ENCODE measurements at places on chromosomes 6 and 20.
A peak's percentile ranks its signal among the peaks of the same experiment; 100 is the strongest.

- DNase-seq: no peak
Observed at GRCh38 chr20:50980071-50980681, 21.6 kb downstream of the MOCS3 start.

- DNase-seq: no peak
Observed at GRCh38 chr6:75532521-75532920, 38.9 kb upstream of the FILIP1 start.

DNA sequence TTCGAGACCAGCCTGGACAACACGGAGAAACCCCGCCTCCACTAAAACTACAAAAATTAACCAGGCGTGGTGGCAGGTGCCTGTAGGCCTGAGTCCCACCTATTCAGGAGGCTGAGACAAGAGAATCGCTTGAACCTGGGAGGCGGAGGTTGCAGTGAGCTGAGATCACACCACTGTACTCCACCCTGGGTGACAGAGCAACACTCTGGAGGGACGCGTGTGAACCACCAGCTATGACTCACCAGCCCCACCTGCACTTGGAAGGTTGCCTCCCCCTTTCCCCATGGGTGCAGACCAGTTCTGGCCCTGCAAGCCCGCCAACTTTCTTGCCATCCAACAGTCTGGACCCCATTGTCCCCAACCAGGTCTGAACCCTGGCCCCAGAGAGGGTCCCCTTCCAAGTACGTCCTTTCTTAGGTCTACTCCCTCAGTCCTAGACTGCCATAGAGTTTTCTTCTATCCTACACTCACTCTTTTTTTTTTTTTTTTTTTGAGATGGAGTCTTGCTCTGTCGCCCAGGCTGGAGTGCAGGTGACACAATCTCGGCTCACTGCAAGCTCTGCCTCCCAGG lies 29.2 kb downstream of the ATP9A start:
- no peak for DNase-seq

GRCh38 chr6:33766921-33767907 lies 20.5 kb upstream of the IP6K3 start:
- no peak for DNase-seq

GRCh38 chr6:163974322-163974721 lies 559.8 kb downstream of the QKI start:
- DNase-seq: no peak

DNA sequence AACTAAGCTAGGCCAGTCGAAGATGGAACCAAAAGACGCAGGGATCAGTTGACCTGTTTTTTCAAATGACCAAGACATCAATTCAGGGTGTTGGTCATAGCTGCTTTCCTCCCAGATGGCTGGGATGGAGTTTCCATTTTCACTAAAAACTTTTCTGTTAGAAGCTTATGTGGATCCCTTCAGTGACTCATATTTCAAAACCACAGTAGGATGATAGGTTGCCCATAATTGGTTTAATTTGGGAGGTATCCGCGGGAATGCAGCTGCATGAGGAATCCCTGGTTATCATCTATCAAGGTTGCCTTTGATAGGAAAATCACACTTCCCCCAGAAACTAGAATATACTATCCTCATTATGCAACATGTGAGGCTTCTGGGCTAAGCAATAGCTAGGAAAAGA lies 150.9 kb upstream of the MLIP start:
- DNase-seq: no peak

DNA sequence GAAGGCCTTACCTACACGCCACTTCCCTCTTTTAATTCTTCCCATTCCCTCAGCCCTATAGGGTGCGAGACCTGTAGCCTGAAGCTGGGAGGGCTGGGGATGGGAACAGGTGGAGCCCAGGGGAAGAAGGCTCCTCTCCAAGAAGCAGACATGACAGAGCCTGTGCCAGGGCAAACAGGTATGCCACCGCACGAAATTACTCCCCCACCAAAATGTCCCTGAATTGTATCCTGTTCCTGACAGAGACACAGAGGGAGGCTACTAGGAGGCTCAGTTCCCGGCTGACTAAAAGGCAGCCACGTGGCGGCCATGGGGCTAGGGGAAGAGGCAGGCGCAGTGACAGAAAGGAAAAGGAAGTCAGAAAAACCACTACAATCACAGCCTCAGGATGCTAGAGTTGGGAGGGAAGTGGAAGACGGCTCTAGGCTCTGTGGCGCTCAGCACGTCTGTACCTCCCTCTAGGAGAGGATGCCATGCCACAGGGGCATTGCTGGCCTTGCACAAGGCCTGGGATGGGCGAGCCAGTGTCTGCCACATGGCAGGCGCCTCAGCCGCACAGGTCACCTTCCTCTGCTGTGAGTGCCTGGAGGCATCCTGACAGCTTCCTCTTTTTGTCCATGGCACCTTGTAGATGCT lies 27.7 kb downstream of the TFEB start:
- no peak for DNase-seq

DNA sequence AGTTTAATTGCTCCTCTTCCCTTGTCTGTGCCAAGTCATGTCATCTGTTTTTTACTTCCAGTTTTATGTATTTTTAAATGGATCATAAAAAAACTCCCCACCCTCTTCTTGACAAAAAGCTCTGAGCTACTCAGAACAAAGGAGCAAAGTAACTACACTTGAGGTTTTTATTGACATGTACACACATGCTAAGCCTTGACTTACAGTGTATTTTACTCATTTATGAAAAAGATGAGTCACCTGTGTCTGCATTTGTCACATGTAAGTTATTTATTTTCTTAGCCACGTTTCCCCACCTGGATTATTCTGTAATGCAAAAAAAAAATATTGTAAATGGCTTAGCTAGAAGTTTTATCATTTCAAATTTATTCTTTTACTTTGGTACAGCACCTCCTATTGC lies 628.8 kb upstream of the SLC35B3 start:
- DNase-seq: no peak

GRCh38 chr20:48064929-48065328 lies 279.6 kb upstream of the SULF2 start:
- DNase-seq: no peak

GRCh38 chr6:150865406-150866146 lies at the start of gene MTHFD1L:
Gene MTHFD1L, plus strand, starts transcription at chr6:150865702. Its CDS starts 121 bp downstream, at chr6:150865823.
- peak; percentile 49 for DNase-seq

- DNase-seq: no peak
Observed at GRCh38 chr6:305371-306206, 13.3 kb downstream of the DUSP22 start.

DNA sequence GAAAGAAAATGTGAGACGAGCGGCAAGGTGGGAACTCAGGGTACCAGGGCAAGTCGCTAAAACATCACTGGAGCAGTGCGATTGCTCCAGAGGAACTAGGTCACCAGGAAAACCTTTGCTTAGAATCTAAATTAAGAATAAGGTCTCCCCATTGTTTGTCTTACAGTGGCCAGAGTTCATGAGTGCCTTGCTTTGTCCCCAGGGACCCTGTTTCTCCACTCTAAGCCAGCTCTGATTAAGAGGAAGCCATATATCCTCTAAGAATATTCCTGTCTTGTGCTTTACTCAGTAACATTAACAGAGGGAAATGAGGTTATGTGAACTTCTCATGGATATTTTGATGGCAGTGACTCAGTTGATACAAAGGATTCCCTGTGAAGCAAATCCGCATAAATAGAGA lies 305.8 kb downstream of the CD83 start:
- no peak for DNase-seq

DNA sequence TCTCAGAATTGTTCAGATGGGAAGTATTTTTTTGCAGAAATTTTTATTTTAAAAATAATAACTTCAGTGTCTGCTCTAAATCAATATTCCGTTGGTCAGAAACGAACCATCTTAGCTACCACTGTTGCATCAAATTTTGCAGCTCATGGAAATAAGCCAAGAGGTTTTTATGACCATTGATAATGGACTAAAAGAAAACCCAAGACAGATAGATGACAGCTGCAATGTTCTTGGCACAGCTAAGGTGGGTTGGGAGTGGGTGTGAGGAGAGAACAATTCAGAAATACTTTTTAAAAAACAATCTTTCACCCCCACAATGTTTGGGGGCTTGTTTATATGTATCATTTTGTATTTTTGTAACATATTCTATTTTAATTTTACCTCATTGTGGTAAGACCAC lies 121.1 kb downstream of the PDE7B start:
- no peak for DNase-seq

DNA sequence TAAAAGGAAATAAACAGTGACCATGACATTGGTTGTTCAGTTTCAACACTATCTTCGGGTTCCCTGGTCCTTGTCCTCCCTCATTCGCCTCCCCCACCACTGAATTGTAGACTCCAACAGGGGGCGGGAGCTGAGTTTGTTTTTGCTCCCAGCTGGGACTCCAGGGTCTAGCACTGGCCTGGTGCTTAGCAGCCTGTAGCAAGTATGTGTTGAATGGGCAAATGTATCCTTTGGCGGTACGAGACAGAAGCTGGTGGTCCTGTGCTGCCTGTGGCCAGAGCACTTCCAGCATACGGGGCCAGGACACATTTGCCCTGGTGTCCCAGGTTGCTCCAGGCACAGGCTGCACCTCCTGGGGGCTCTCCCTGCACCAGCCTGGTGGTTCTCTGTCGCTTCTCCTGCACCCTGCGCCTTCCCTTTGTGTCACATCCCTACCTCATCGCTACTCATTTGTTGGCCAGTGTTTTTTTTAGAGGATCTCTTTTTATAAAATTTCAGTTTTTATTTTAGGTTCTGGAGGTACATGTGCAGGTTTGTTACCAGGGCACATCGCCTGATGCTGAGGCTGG lies 40.1 kb downstream of the PHACTR3 start:
- no peak for DNase-seq

DNA sequence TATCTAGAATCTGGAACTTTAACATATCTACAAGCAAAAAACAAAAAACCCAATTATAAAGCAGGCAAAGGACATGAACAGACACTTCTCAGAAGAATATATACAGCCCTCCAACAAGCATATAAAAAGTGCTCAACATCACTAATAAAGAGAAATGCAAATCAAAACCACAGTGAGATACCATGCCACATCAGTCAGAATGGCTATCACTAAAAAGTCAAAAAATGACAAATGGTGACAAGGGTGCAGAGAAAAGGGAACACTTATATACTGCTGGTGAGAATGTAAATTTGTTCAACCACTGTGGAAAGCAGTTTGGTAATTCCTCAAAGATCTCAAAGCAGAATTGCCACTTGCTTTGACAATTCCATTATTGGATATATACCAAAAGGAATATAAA lies 215.0 kb upstream of the EYS start:
- DNase-seq: no peak

GRCh38 chr6:69926745-69927144 lies 60.4 kb downstream of the COL19A1 start:
- no peak for DNase-seq

DNA sequence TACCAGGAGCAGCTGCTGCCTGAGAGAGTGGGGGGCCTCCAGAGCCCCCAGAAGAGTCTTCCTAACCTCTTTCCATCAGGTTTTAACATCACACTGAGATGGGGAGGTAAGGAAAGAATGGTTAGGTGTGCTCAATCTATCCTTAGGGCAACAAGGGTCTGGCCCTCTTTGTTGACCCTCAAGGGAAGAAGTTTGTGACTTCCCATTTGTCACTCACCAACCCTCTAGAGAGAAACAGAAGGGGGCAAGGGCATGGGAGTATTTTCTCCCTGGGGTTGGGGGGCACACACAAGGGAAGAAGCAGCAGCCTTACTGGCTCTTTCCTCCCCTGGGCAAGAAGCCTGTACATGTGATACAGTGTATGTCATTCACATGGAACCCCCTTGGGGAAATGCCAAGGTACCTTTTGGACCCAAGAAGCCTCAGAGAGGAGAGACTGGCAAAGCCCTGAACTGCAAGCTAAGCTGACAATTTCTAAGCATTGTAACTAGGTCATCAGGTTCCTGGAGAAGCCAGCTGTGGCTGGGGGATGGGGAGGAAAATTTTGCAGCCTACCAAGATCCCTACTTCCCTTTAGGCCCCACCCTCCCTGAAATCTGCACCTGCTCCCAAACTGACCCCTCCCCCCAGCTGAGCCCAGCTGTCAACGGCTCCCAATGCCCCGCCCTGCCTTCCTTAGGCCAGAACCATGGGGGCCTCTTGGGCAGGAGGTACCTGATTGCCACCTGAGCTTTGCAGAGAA lies 14.5 kb downstream of the BCL2L1 start:
- peak; percentile 31 for DNase-seq

DNA sequence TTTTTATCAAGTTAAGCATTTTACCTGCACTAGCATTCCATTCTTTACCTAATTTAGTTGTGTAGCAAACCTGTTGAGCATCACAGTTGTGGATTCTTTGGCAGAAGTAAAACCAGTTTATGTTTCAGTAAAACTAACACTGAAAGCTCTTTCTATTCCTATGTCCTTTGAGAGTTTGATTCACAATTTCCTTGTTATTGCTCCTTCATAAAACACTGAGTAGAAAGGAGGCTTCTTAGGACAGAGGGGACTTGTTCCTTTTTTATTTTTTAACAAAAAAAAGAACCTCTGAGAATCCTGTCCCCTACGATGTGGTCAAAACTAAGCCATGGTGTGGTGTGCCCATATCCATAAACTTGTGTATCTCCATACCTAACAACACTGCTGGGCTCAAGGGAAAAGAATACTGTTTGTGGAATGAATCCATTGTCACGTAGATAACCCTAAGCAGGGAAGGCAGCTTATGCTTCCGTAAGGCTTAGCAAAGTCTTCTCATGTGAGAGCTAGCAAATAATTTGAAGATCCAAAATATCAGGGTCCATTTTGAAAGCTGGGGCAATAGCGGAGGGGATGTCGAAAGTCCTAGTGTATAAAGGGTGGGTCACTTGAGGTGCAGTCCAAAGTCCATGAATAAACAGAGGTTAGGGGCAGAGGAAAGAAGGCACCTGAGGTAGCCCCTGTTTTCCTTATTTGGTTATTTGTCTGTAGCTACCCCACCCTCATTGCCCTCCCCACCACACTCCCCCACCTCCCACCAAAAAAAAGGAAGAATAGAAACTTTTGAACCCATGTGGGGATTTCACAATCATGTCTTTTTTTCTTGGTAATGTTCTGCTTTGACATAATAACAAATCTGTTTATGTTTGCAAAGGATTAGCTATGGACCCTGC lies 71.0 kb downstream of the PLAGL1 start:
- no peak for DNase-seq

GRCh38 chr6:43203718-43204095 lies 21.7 kb downstream of the CUL9 start:
- no peak for DNase-seq

- DNase-seq: peak; percentile 40
Observed at GRCh38 chr20:24134284-24134683, 145.7 kb upstream of the GGTLC1 start.

- DNase-seq: no peak
Observed at GRCh38 chr6:84549917-84550316, 214.5 kb downstream of the TBX18 start.
